ENCODE measurements at places on chromosomes 1 and 21.

- DNase-seq: no peak
Observed at GRCh38 chr21:36608041-36608896, 90.6 kb upstream of the SIM2 start.

DNA sequence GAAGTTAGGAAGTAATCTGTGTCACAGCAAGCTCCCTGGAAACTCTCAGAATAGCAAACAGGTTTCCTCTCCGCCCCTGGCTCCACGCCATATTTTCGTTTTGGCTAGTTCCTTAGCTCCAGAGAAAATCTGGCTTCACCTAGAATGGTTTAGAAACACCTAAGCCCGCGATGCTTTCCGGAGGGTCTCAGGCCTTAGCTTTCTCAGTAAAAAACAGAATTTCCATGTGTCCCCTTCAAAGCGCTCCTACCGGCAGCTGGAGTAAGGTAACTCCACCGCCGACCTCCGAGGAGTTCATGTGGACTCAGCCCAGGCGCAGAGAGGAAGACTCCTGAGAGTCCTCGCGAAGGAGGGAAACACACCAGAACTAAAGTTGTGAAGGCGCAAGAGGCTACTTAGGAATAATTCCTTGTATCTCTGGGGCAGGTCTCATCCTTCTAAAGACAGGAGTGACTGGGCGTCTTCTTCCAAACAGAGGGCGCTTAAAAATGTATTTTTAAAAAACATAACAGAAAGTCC lies 406 bp downstream of the KIAA0040 start:
- no peak for DNase-seq

DNA sequence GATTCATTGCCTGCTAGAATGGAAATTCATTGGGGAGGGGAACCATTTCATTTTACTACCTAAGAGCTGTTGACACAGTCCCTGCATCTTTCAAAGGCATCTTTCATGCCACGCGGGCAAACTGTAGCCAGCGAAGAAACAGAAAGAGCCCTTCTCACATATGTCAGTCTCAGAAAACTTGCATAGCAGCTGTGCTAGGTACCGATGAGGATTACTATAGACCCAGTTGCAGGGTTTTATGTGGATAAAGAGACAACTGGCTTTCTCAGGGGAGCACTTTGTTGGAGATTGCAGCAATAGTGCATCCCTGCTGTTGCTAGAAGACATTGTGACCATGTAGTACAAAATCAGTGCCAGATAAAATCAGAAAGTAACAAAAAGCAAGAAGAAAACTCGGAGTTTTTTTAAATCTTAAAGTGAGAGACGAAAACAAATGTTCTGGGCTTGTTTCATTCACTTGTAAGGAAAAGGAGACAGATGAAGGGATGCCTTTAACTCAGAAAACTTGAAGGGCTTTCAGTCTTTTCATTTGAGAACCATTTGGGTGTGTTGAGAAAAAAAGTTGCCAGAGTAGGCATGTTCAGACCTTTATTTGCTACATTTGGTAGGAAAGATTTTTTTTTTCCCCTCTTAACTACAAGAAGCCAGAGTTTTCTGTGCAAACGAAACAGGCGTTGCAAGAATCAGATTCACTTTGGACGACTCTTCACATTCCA lies 804.1 kb downstream of the USP25 start:
- no peak for DNase-seq

DNA sequence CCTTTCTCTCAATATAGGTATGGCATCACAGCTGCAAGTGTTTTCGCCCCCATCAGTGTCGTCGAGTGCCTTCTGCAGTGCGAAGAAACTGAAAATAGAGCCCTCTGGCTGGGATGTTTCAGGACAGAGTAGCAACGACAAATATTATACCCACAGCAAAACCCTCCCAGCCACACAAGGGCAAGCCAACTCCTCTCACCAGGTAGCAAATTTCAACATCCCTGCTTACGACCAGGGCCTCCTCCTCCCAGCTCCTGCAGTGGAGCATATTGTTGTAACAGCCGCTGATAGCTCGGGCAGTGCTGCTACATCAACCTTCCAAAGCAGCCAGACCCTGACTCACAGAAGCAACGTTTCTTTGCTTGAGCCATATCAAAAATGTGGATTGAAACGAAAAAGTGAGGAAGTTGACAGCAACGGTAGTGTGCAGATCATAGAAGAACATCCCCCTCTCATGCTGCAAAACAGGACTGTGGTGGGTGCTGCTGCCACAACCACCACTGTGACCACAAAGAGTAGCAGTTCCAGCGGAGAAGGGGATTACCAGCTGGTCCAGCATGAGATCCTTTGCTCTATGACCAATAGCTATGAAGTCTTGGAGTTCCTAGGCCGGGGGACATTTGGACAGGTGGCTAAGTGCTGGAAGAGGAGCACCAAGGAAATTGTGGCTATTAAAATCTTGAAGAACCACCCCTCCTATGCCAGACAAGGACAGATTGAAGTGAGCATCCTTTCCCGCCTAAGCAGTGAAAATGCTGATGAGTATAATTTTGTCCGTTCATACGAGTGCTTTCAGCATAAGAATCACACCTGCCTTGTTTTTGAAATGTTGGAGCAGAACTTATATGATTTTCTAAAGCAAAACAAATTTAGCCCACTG lies 11.5 kb downstream of the HIPK1 start:
- no peak for DNase-seq

GRCh38 chr1:48640836-48641492 lies 135.7 kb downstream of the BEND5 start:
- DNase-seq: no peak

DNA sequence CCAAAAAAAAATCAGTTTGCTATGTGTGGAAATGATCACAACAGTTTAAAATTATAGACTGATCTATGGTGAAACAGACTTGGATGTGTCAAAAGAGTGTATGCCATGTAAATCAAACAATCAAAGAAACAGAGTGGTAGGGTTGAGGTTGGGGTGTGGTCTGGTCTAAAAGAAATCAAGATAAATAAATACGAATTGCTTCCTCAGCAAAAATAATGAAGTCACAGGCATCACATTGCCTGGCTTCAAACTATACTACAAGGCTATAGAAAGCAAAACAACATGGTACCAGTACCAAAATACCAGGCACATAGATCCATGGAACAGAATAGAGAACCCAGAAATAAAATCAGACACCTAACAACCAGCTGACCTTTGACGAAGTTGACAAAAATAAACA lies 1796.9 kb downstream of the NCAM2 start:
- DNase-seq: no peak

GRCh38 chr1:84991097-84991920 lies 5.6 kb downstream of the MCOLN2 start:
- DNase-seq: no peak

- DNase-seq: no peak
Observed at GRCh38 chr1:62435231-62436038, 1.4 kb upstream of the USP1 start.

- no peak for DNase-seq
Observed at GRCh38 chr1:75083848-75084514, 50.2 kb upstream of the LHX8 start.

DNA sequence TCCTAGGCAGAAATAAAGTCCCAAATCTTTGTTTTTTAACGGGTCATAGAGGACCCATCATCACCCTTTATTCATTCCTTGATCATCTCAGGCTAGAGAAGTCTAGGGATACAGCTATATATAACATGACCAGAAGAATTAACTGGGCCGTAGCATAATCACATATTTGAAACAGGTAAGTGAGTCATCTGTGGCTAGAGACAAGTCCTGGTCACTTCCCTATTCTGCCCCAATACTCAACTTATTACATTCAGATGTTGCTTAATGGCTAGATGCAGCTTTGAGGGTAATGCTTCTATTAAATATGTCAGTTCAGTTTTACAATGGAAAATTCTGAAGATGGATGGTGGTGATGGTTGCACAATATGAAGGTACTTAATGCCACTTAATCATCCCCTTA lies 47.0 kb downstream of the EXO1 start:
- DNase-seq: no peak

- no peak for DNase-seq
Observed at GRCh38 chr21:45507523-45507875, 34.7 kb downstream of the SLC19A1 start.

DNA sequence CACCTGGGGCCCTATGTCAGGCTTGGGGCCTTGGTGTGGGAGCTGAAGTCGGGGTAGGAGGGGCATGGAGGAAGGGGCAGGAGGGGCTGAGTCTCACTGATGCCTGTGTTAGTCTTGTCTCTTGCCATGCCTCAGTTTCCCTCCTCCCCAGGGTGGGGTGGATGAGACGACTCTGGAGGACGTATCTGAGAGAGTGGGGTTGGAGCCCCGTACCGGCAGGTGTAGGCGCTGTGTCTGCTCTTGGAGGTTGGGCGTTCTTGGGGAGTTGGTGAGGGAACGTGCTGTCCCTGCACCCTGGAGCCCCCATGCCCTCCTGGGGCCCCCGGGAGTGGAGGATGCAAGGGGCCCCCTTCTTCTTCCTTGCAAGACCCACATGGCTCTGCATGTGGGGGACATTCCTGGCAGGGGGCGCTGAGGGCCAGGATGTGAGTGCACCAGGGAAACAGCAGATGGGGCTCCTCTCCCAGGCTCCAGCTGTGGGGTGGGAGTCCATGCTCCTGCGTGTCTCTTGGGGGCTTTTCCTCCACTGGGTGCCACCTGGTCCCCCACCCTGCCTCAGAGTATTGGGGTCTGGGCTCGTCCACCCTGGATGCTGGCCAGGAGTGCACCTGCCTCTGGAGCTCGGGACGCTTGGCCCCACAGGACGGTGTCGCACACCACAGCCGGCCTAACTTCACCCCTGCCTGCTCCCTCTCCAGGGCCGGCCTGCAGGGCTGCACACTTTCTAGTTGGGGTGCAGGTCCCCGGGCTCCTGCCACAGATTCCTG lies 1.4 kb upstream of the TNFRSF14 start:
- DNase-seq: no peak

GRCh38 chr1:69401879-69402278 lies 165.8 kb upstream of the LRRC7 start:
- no peak for DNase-seq

DNA sequence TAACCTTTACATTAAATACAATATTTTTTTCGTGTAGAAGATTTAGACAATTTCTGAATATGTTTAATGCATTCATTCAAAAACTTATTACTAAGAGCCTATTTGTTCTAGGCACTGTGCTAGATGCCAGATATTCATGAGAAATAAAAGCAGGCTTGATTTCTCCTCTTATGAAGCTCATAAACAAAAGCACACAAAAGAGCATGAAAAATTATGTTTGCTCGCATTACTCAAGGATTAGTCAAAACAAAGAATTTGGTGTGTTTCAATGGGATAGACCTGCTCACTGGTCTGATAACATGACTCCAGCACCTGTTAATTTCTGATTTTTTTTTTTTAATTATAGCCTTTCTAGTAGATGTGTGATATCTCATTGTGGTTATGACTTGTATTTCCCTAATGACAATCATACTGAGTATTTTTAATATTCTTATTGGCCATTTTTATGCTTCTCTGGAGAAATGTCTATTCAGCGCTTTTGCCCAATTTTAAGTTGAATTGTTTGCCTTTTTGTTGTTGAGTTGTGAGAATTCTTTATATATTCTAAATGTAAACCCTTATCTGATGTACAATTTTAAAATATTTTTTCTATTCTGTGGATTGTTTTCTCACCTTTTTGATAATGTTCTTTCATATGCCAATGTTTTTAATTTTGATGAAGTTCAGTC lies 382.3 kb upstream of the ADGRL4 start:
- DNase-seq: no peak

DNA sequence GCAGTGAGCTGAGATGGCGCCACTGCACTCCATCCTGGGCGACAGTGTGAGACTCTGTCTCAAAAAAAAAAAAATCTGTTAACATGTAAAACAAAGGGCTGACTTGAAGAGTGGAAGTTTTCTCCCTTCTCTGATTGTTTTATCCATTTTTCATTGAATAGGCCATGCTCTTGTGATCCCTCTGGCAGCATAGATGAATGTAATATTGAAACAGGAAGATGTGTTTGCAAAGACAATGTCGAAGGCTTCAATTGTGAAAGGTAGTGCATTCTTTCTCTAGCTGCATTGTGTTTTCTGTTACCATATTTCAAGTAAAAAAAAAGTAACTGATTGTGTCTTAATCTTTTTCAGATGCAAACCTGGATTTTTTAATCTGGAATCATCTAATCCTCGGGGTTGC lies 69.6 kb upstream of the LAMC2 start:
- no peak for DNase-seq

DNA sequence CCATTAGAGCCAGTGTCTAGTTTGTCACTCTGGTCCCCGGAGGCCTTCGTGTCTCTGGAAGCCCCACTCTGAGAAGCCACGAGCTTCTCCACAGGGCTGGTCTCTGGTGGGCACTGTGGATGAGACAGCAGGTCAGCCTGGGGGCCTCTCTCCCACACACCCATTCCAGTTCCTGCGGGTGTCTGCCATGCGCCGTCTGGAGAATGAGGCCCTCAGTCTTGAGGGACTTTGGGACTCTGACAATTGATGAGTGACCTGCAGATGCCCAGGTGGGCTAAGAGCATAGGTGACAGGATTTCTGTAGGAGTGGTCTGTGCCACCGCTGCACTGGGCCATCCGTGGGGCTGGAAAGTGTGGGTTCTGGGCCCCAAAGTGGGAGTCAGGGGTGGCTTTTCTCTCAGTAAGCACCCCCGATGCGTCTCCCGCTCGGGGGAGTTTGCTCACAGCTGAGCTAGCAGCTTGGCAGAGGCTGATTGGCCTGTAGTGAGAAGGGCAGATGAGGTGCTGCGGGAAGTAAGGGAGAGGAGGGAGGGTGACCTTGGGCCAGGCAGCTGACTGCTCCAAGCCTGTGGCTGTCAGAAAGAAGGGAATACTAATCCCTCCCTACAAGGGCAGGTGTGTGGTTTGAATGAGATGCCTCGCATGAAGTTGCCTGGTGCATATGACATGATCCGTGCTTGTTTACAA lies 26.4 kb downstream of the LHX4 start:
- no peak for DNase-seq

GRCh38 chr1:221188458-221188857 lies 309.2 kb downstream of the HLX start:
- DNase-seq: no peak

DNA sequence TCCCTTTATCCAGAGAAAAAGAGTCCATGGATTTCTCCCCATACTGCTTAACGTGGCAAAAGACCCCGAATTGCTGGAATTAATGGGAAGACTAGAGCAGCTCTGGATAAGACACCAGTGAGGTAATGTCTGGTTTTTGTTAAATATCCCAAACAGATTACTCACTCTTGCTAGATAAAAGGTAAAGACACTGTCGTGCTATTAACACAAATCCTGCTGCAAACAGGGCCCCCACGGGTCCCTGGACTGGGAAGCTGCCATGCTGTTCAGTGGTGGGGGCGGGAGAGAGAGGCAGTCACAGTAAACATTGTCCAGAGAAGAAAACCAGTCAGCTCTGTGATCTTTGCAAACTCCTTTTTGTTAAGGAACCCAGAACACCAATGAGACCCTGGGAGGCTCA lies 15.2 kb upstream of the SRP9 start:
- DNase-seq: no peak

DNA sequence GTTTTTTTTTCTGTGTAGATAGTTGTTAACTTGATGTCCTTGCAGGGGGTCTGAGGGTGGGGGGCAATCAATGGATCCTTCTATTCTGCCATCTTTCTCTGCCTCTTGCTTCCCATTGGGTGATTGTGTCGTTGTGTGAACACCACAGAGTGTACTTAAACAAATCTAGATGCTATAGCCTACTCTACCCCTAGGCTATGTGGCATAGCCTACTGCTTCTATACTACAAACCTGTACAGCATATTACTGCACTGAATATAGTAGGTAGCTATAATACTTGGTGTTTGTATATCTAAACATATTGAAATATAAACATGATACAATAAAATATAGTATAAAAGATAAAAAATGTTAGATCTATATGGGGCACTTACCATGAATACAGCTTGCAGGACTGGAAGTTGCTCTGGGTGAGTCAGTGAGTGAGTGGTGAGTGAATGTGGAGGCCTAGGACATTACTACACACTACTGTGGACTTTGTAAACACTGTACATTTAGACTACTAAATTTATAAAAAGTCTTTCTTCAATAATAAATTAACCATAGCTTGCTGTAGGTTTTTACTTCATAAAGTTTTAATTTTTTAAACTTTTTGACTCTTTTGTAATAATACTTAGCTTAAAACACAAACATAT lies 105.4 kb downstream of the CENPF start:
- DNase-seq: no peak
